ENCODE measurements at places on chromosomes 3 and 15.

- DNase-seq = no peak
These were observed 57.6 kb upstream of the GATA2 start for GRCh38 chr3:128550471-128551126.

- peak; percentile 66 for DNase-seq
These were observed 15.4 kb upstream of the ABHD10 start for GRCh38 chr3:111963424-111963823.

GRCh38 chr3:171116365-171116764 lies 89.8 kb upstream of the SLC2A2 start:
- peak; percentile 74 for DNase-seq

- DNase-seq = no peak
These were observed 14.9 kb upstream of the TMCC1 start for GRCh38 chr3:129908417-129908816.

DNA sequence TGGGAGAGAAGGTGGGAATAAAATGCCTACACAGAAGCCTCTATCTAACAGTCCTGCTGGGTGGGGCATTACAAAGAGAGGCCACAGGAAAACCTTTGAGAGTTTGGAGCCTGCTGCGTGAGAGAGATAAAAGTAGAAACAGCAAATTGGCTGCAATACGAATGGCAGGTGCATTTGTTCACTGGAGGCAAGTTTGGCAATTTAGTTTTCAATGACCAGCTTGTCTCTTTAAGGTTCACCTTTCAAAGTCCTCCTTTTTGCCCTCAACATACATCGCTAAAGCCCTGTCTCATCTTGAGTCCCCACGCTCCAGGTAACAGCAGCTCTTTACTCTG lies 405.7 kb downstream of the LSAMP start:
- no peak for DNase-seq

DNA sequence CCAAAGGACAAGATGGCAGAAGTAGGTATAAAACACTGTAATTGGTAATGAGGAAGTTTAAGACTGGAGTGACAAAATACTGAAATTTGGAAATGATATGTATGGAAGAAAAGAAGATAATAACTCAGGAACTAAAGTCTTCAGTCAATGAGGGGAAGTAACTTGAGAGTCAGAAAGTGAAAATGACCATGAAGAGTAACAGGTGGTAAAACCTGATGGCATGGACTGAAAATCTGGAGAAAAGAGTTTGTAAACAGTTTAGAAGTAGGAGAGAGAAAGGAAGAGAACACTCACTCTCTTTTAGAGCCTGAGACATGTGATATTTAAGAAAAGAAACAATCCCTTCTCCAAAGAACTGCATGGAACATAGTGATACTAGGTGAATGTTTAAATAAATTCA lies 387.9 kb downstream of the PYDC2 start:
- DNase-seq = no peak

DNA sequence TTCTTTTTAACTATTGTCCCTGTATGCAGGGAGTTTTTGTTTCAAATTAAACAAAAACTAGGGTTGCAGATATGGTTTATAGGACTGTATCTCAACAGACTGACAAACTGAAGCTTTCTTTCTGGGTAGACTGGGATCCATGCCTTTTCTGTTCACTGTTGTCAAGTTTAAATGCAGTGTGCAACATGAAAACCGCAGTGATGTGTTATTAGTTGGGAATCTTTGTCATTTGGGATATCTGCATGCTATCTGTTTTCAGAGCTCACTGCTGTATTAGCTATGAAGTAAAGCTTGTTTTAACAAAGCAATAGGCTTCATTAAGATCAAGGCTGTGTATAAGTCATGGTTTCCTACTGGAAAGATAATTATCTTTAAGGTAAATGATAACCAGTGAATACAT lies 21.4 kb upstream of the MCF2L2 start:
- peak; percentile 11 for DNase-seq

DNA sequence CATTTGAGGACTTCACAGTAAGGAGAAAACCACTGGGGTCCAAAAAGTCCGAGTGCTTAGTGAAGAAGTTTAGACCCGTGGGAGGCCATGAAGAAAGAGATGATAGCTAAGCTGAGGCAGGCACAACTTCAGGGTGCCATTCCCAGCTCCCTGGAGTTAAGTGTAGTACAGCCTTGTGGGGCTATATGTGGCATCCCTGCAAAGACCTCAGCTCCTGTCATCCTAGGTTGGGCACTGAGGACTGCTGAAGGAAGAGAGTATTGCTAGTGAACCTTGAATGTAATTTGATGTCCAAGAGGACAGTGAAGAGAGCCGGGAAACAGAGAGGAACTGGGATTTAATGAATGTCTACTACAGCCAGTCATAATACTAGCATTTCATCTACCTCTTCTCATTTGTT lies 162.1 kb downstream of the AKAP13 start:
- DNase-seq = no peak

- no peak for DNase-seq
These were observed 25.0 kb downstream of the ADAM10 start for GRCh38 chr15:58724466-58724865.

GRCh38 chr15:50828610-50829206 lies 63.2 kb upstream of the SPPL2A start:
- DNase-seq = peak; percentile 87

- DNase-seq = no peak
These were observed 149.6 kb downstream of the PDZRN3 start for GRCh38 chr3:73475175-73475574.
